ENCODE measurements at places on chromosomes 2 and 18.

- DNase-seq: no peak
Measured at GRCh38 chr2:84306361-84306760, 152.7 kb downstream of the SUCLG1 start.

GRCh38 chr18:58303363-58303762 is 259.3 kb downstream of the NEDD4L start:
- DNase-seq: no peak

GRCh38 chr2:201806442-201807170 is at the start of gene CDK15:
TSS of gene CDK15 (plus strand) at chr2:201806537. CDS start at chr2:201806665, 128 bp downstream.
- peak; percentile 62 for DNase-seq

DNA sequence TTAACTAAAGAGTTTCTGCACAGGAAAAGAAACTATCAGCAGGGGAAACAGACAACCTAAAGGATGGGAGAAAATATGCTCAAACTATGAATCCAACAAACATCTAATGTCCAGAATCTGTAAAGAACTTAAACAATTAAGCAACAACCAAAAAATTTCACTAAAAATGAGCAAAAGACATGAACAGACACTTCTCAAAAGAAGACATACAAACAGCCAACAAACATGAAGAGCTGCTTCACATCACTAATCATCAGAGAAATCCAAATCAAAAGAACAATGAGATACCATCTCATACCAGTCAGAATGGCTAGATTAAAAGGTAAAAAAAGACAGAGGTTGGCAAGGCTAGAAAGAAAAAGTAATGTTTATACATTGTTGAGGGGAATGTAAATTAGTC is 8.8 kb upstream of the GULP1 start:
- DNase-seq: no peak

- no peak for DNase-seq
Measured at GRCh38 chr2:160813506-160813858, 319.9 kb upstream of the RBMS1 start.

DNA sequence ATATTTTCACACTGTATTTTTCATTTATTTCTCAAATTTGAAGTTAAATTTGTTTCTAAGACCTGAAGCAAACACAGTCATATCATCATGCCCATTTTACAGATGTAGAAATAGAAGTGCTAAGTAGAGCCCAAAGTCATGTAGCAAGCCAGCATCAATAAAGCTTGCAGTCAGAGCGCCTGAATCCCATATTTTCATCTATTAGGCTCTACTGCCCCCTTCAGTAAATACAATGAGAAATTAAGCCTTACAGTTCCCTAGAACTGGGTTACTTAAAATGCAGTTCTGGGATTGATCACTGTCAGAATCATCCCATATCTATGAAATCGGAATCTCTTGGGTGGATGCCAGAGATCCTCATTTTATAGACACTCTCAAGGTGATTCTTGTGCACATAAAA is 419.9 kb downstream of the TGIF1 start:
- DNase-seq: peak; percentile 74

GRCh38 chr2:176074919-176075425 is 8.8 kb downstream of the EVX2 start:
- no peak for DNase-seq

GRCh38 chr2:145190031-145190703 is 670.2 kb upstream of the ZEB2 start:
- DNase-seq: no peak

DNA sequence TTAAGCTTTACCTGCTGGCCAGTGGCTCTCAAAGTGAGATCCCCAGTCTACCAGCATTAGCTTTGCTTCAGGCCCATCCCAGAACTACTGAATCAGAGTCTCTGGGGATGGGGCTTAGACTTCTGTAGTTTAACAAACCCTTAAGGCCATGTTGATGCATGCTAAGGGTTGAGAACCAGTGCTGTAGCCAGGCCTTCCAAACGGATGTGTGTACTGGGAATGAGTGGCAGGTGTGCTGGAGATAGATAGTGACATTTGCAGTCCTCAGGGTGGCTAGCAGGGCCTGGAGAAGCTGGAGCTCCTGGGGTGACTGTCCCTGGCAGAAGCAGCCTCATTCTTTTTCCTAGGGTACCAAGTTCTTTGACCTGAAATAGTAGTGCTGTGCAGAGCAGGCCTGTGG is 148.5 kb downstream of the PPP1R1C start:
- DNase-seq: no peak

- no peak for DNase-seq
Measured at GRCh38 chr18:29361843-29362242, 1184.9 kb upstream of the CDH2 start.

DNA sequence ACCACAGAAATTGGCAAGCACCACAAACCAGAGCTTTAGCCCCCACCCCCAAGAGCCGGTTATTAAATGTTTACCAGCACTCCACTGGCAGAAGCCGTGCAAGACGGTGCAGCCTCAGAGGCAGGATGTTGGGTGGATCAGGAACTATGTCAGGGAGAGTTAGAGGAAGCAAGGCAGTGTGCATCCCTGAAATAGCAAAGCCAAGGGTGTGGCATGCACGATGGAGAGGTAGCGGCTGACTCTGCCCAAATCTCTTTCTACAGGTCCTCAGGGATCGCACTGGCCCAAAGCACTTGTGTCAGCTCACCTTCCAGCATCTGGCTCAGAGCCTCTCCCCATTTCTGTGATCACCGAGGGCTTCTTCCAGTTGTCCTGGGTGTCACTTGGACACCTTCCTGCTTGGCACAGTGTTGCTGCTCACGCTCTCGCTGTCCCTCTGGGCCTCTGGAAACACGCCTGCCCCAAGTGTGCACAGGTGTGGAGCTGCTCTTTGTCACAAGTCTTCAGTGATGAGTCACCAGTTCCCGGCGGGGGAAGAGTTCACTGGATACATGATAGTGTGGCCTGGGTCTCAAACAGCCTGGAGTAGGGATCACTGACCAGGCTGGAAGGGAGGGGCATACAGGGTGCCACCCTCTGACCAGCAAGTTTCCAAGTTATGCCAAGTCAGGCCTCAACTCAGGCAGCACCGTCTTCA is 17.3 kb upstream of the B3GNT7 start:
- no peak for DNase-seq

DNA sequence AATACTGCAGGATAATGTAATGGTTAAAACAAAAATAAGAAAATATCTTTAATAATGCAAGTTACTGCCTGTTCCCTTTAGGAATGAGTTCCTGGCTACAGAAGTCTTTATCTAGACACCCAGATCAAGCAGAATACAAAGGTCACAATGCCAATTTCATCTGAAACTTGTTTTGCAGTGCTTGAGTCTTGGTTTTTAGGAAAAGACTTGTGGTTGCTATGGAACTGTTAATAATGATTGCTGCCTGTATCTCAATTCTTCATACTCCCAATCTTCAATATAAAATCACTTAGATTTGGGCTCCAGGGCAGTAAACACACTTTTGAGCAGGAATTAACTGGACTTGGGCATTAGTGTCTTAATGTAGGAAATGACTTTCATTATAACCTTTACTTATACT is 14.2 kb downstream of the CAVIN2 start:
- DNase-seq: no peak

DNA sequence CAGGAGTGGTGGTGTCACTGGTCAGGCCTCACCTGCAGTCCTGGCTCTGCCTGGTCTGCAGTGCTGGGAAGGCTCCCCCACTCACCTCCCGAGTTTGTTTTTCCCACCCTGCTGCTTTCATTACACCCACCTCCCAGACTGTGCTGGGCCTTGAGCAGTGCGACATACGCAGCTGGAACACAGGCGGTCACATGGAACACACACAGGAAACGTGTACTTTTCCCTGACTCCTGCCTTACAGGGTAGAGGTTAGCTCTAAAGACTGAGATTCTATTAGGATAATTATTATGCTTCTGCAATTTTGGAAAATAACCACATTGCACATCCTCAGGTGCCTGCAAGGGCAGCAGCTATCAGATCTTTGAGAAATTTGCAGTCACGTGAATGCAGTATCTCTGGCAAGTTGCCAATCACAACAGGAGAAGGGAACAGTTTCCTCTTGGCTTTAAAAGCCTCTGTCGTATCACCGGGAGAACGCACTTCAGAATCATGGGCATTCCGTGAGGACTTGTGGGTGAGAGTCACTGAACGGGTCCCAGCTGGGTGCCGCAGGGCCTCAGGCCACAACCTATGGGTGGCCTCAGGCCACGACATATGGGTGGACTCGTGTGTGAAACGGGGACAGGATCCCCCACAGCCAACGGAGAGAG is 136.5 kb downstream of the ZNF236 start:
- no peak for DNase-seq

DNA sequence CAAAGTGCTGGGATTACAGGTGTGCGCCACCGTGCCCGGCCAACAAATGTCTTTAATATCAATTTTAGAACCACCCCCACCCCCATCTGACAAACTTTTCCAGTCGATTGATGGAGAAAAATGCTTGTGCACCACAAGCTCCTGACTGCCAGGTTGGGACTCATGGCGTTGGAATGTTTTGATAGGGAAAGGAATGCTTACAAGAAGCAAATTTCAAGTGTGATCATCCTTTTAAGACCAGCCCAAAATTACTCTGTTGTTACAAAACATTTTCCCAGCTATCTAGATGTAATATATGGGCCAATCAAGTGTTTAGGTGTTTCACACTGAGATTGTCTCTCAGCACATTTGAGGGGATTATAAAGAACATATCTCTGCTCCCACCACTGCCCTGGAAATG is 45.2 kb downstream of the UBXN4 start:
- peak; percentile 87 for DNase-seq

- no peak for DNase-seq
Measured at GRCh38 chr18:14179306-14179705, 47.1 kb upstream of the ZNF519 start.

- peak; percentile 5 for DNase-seq
Measured at GRCh38 chr2:134875309-134875708, 36.9 kb downstream of the ACMSD start.

DNA sequence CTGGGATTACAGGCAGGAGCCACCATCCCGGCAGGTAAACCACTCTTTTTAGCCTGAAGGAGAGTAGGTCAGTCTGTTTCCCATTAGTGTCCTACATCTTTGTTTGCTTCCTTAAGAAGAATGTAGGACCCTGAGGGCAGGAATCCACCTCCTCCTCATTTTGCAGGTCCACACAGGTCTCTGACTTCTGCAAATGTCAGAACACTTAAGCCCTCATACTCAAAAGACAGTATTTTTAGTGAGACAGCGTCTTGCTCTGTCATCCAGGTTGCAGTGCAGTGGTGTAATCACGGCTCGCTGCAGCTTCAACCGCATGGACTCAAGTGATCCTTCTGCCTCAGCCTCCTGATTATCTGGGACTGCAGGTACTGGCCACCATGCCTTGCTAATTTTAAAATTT is 9.3 kb downstream of the PSTPIP2 start:
- DNase-seq: no peak

GRCh38 chr2:171545086-171545485 is 22.8 kb downstream of the CYBRD1 start:
- DNase-seq: no peak

- DNase-seq: no peak
Measured at GRCh38 chr2:156562124-156562523, 125.9 kb downstream of the GPD2 start.

DNA sequence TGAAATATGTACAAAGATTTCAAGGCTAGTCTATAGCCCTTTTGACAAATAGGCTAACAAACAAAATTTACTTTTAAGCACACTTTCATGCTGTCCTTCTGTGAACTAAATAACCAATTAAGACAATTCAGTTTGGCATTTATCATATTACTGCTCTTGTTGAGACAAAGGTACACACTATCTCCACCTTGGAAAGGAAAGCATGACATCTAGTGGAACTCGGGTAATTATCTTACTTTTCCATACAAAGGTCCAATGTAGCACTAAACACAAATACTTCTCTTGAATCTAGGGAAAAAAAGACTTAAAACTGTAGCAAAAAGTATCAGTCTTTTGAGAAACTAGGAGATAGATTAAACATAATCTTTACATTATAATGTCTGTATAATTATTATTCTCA is 125.0 kb upstream of the CD226 start:
- DNase-seq: peak; percentile 54

DNA sequence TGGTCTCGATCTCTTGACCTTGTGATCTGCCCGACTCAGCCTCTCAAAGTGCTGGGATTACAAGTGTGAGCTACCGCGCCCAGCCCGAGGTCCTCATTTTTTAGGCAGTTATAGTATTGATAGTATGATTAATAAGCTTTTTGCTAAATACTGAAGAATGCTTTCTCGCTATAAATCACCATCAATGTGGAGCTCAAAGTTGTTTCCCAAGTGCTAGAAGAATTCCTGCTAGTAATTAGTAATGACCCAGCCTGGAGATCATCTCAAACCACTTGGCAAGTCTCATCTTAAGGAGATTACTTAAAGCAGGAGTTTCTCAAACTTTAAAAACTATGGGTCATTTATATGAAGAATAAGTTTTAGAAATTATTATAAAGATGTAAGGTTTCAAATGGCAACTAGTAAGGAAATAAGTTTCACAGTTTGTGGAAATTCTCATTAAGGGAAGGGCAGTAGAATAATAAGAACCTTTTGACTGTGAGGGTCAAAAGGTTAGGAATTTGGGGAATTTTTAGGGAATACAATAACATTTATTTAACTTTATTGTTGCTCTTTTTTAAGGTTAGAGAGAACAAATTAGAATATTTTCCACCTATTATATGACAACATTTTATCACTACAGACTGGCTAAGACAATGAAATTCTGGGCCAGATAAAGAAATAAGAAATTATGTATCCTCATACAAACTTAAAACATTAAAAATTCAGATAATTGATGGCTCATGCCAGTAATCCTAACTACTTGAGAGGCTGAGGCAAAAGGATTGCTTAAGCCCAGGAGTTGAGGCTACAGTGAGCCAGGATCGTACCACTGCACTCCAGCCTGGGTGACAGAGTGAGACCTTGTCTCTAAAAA is 148.6 kb upstream of the MAP3K20 start:
- peak; percentile 37 for DNase-seq

- no peak for DNase-seq
Measured at GRCh38 chr2:1101982-1102590, 151.4 kb downstream of the SNTG2 start.

- DNase-seq: peak; percentile 77
Measured at GRCh38 chr2:20225294-20226151, 593 bp upstream of the SDC1 start.

DNA sequence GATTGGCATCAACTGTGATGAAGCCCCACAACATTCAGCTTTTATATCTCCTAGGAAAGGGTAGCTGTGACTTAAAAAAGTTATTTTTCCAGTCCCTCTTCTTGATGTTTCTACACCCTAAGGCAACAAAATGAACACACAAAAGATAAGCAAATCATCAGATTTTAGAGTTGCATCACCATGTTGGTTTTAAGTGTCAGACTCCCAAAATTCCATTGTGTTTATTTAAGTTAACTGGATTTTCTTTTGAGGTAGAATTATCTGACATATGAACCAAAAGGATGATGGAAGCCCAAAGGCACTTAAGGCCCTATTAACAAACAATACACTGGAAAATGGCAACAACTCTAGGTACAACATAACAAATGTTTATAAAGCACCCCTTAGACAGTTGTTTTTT is 261.7 kb upstream of the SLC39A10 start:
- DNase-seq: peak; percentile 70
